Stimulated activated CD4-positive, alpha-beta T cell treated with anti-CD3 and anti-CD28 coated beads, TNF-alpha, amount 100 ng/mL, for 48 hours (primary cell): ENCODE measurements at places on chromosomes 2 and 18.

GRCh38 chr2:216195565-216196029, 86.4 kb downstream of the XRCC5 start:
- no peak for DNase-seq

DNA sequence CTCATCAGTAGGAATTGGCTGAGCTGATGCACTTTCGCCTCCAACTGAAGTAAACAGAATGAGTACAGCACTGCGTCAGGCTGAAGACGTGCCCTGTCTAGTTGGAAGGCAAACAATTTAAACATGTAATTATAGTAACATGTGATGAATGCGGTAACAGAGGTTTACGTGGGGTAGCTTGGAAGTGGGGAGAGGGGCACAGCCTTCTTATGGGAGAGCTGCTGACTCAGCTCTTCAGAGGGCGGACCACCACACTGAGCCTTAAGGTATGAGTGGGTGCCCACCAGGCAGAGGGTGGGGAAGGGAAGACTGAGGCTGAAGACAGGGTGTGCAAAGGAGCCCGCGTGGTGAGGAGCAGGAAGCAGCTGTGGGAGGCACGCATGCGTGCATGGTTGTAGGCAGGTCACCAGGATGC, 6.2 kb upstream of the EHD3 start:
- DNase-seq = no peak

- no peak for DNase-seq
Observed at GRCh38 chr2:224146356-224147160, 107.5 kb upstream of the SERPINE2 start.

DNA sequence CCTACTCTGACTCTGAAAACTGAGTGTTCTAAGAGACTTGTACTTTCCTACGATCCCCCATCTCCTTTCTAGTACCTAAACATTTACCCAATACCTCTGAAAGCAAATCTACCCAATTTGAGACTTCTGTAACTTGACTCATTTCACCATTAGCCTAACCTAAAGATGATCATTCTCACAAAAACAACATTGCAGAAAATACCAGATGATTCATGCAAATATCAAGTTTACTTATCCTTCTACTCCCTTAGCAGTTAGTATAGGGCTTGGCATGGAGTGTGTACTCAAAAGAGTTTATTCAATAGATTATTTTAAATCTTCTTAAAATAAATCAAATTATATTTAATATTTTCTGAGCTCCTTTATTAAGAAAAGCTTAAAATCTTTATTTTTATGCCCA, 89.6 kb downstream of the NR4A2 start:
- no peak for DNase-seq

GRCh38 chr2:65436824-65437221, 4.4 kb upstream of the SPRED2 start:
- peak; percentile 30 for DNase-seq

- no peak for DNase-seq
Observed at GRCh38 chr2:152510621-152511020, 175.6 kb downstream of the FMNL2 start.

DNA sequence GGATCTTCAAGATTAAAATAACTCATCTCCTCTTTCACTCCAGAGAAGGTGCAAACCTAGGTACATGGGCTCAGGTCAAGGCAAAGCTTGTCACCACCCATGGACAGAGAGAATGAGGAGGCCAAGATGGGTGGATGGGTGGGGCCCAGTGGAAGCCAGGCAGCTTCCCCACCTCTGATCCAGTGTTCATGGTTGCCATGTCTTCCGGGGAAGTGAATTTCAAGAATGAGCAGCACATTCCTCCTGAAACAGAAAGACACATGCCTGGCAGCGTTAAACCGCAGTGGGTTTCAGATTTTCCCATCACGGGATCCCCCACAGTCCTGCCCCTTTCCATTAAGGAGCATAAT, 301.7 kb downstream of the EIPR1 start:
- DNase-seq = no peak

DNA sequence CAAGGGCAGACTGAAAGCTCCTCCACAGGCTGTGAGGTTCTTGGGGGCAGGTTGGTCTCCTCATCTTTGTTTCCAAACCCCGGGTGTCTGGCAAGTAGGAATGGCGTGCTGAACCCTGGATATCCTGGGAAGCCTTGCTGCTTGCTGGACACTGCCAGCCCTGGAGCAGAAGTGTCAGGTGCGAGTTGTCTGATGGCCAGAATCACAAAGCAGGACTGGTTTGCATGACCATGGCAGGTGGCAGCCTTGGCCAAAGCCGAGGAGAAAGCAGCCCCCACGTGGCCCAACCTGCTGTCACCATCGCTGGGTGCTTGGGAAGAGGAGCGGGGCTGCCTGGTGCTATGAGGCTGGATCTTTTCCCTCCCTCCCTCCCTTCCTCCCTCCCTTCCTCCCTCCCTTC, 309.5 kb upstream of the HS6ST1 start:
- DNase-seq = no peak

DNA sequence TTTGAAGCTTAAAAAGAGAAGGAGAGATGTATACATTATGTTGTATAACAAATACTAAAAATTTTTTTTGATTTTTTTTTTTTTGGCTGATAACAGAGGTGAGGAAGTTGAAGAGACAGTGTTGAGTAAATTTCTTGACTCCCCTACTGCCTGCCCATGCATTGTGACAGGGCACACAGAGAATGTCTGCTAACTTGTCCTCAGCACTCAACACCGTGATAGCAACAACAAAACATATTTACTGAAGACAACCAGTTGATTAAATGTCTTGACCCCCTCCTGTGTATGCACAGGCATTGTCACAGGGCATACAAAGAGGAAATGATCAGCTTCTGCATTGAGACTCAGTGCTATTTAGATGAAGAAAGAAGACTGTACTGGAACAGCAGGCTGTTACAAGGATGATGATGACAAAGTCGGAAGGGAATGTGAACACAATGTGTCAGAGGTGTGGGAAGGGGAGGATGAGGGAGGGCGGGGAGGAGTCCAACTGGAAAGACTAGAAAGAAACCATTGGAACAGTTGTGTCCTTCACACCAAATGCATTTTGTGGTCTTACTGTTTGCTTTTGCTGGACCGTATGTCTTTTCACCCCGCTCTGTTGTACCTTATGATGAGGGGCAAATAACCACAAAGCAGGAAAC, 89.5 kb downstream of the CERS6 start:
- DNase-seq = no peak

DNA sequence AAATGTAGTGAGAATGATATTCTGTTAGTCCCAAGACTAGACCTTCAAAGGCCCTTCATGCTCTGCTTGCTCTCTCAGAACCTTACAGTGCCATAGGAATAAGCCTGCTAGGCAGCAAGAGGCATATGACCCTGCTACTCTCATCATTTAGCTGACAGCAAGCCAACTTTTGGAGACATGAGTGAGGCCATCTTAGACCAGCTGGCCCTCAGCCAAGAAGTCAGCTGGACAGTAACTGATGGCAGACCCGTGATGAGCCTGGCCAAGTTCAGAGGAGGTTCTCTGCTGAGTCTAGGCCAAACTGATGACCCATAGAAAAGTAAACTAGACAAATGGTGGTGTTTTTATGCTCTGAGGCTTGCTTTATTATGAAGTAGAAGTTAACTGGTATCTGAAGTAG, 82.6 kb downstream of the C18orf54 start:
- no peak for DNase-seq

DNA sequence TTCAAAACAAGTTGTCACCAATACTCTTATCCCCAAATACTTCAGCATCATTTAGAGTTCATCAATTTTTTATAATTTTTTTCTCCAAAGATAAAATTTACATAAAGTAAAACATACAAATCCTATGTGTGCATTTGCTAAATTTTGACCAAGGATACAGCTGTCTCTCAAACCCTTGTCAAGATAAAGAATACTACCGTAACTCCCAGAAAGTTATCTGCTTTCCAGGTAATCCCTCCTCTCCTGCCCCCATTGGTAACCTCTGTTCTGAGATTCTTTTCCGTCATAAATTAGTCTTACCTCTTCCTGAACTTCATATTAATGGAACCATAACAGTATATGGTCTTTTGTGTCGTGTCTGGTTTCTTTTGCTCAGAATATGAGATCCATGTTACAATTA, 49.2 kb downstream of the BCL2L11 start:
- no peak for DNase-seq

GRCh38 chr18:7889515-7889914, 322.4 kb downstream of the PTPRM start:
- DNase-seq = no peak

DNA sequence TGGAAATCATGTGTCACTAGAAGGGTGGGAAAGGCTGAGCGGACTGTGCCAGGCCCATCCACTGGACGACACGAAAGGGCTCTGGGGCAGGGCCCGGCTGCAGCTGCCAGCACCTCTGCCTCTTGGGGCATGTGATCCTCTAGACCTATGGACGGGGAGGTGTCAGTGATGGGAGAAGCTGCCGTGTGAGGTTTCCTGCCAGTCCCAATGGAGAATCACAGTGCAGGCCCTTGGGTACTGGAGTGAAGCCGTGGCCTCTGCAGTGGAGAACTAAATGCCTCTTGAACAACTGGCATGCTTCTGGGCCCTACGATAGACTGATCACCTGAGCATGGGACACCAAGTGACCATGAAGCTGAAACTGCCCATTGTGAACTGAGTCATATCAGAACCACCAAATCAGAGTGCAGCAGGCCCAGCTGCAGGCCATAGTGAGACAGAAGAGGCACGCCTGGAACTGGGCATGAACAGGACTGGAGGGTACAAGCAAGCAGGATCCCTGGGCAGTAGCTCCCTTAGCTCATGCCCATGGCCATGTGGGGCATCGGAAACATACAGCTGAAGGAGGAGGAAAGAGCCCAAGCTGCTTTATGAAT, 18.8 kb upstream of the RHOB start:
- no peak for DNase-seq

- DNase-seq = no peak
Observed at GRCh38 chr2:204205538-204205937, 269.0 kb downstream of the ICOS start.

DNA sequence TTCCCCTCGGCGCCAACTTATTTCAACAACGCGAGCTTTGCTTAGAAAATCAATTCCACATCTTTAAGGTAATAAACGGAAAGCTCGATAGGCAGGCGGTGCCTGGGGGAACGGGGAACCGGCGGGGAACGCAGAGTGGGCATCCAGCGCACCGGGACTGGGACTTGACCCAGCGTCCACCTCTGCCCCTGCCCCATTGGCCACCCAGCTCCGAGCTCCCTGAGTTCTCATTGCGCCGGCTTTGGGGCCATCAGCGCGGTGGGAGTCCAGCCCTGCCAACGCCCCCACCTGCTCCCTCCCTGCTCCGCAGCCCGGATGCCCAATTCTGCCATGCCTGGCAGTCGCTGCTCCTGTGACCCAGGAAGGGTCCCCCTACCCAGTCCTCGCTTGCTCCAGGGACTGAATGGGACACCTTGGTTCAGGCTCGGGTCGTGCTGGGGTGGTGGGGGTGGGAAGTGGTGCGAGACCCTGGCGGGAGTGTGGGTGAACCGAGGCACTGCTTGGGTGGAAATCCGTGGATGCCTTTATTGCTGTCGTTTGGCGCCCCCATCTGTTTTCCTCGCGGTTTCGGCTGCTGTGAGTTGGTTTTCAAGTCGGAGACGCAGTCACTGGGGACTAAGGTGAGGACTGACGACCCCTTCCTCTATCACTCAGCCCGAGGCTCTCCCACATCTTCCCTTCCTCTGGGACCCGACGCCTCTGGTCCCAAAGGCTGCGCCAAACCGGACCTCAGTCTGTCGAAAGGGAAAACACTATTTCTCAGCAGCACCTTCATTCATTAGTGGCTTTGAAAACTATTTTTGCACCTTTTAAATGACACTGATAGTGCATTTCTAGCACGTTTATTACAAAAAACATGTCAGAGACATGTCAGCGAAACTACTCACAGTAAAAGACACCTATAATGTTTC, 2.4 kb upstream of the EVX2 start:
- DNase-seq = no peak

- DNase-seq = no peak
Observed at GRCh38 chr2:104788742-104789455, 65.0 kb upstream of the POU3F3 start.

- DNase-seq = no peak
Observed at GRCh38 chr2:191115804-191116203, 35.0 kb downstream of the STAT4 start.

DNA sequence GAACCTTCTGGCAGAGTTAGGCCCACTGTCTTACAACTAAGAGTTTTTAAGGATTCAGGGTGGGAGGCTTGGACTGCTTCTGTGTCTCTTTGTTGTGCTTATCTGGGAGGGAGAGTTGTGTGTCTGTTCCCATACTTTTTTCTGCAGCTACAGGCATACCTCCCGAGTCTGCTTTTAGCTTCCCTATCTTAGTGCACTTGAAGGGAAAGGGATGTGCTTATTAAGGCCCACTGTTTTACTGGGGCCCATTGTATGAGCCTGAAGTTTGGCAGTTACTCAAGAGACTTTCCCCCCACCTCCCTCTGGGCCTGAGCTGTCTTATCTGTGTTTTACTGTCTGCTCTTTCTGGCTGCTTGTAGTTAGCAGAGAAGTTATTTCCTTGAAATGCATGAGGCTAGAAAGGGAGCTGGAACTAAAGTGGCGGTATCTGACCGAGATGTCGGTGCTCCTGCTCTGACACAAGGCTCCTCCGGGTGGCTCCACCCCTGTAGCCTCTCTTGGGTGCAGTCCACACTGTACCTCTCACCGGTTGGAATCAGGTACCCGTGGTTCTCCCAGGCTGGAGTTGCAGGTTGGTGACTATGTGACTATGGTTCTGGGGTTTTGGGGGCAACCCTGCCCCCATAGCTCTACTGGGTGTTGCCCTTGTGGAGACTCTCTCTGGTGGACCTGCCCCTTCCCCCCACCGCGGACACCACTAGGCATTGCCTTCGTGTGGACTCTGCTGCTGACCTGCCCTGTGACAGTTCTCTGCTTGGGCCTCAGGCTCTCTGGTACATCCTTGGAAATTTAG, 12.9 kb downstream of the UBR3 start:
- no peak for DNase-seq

- no peak for DNase-seq
Observed at GRCh38 chr18:36519358-36519757, 221.8 kb downstream of the FHOD3 start.

- DNase-seq = no peak
Observed at GRCh38 chr2:159613091-159613490, 3.3 kb downstream of the BAZ2B start.

GRCh38 chr2:70870790-70871189, 35.2 kb upstream of the CD207 start:
- DNase-seq = no peak

- DNase-seq = peak; percentile 3
Observed at GRCh38 chr2:40210968-40211353, 240.9 kb downstream of the SLC8A1 start.

GRCh38 chr2:206045251-206045650, 40.7 kb downstream of the INO80D start:
- no peak for DNase-seq

GRCh38 chr2:19070886-19071285, 287.5 kb downstream of the OSR1 start:
- DNase-seq = no peak
